ENCODE measurements at places on chromosomes 13 and 19.
A peak's percentile ranks its signal among the peaks of the same experiment; 100 is the strongest.

GRCh38 chr13:41471785-41472184 lies 14.4 kb downstream of the RGCC start:
- no peak for DNase-seq

DNA sequence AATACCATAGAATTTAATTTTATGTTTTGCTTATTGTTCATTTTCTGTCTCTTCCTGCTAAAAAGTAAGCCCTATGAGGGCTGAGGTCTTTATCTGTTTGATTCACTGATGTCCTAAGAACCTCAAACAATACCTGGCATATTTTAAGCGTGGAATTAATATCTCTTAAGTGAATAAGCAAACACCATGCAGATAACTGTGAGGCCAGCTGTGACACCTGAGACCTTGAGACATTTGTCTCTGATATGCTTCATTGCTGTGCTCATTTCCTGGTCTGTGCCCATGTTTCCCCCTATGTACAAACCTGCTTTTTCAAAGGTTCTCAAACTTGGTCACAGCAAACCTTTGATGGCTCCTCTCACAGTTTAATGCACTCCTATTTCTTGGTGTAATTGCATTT lies 254.6 kb downstream of the COG6 start:
- no peak for DNase-seq

DNA sequence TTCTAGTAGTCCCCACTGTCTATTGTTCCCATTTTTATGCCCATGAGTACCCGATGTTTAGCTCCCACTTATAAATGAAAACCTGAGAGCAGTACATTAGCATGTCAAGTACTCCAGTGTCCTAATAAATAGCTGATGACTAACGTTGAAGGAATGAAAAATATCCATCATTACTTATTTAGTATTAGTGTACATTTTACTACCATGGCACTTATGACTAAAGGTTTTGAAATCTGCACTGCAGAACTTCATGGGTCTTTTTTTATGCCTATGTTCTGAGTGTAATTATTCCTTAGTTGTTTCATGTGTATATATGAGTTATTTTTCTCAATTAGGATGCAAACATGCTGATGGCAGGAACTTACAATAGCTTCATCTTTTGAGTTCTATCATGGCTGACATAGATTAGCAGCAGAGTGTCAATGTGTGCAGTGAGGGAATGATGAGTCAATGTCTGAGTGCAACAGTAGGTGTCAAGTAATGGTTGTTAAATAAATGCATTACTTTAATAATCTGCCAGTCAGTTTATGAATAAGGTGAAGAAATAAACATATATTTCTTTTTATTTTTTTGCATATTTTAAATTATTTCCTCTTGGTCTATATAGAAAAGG lies 188.4 kb downstream of the ITGBL1 start:
- DNase-seq: no peak

GRCh38 chr13:25584087-25584486 lies 212.3 kb downstream of the ATP8A2 start:
- DNase-seq: no peak

DNA sequence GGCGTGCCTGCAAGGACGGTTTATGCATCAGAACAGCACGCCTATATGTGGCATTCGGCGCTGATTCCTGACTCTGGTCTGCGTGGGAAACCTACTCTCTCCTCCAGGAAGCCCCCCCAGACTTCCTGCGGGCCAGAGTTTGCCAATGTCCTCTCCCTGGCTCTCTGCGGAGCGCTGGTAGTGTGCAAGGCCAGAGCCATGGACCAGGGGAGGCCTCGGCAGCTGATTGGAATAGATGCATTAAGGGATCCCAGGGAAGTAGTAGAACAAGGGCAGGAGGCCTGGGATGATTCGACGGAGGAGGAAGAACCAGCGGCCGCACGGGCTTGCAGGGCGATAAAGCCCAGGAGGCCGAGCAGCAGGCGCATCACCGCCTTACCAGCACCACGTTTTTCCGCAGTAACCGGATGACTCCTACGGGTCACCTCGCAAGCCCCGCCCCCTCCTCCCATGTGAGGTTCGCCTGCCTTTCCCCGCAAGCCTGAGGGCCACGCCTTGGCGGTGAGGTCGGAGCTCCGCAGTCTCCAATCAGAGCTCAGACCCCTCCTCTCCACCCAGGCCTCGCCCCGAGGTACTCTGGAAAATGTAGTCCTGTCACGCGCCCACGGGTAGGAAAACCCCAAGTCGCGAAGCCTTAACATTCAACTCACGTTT lies 5.0 kb downstream of the CLEC11A start:
- DNase-seq: peak; percentile 60

- no peak for DNase-seq
Observed at GRCh38 chr19:58518256-58519086, 1.1 kb downstream of the ZBTB45 start.

- DNase-seq: no peak
Observed at GRCh38 chr13:25422153-25422552, 50.4 kb downstream of the ATP8A2 start.

DNA sequence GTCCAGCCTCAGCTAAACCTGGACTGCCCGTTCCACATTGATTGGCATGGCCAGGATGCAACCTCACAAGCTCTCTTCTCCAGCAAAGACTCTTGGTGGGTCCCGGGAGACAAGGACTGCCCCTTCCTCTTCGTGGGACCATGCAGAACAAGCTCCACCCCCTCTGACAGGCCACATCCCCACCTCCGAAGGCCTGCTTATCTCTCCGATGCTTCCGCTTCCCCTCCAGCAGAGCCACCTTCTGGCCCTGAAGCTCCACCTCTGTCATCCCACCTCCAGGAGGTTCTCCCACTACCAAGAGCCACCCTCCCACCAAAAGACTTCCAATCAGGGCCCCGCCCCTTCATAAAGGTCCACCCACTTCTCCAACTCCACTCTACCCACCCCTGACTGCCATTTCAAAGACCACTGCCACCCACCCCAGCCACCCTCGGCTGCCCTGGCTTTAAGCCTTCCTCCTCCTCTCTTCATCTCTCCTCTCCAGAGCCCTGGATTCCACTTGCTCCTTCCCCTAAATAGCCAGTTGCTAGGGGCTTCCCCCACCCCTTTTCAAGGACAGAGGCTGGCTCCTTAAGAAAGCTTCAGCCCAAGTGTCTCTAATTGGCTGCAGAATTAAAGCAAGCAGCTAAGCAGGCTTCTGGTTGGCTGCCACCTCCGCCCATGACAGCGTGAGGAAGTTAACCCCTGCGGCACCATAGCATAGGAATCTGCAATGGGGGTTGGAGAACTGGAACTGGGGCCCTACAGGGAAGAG lies 9.9 kb downstream of the LRFN1 start:
- no peak for DNase-seq

- DNase-seq: no peak
Observed at GRCh38 chr13:32936716-32937115, 79.5 kb upstream of the KL start.

DNA sequence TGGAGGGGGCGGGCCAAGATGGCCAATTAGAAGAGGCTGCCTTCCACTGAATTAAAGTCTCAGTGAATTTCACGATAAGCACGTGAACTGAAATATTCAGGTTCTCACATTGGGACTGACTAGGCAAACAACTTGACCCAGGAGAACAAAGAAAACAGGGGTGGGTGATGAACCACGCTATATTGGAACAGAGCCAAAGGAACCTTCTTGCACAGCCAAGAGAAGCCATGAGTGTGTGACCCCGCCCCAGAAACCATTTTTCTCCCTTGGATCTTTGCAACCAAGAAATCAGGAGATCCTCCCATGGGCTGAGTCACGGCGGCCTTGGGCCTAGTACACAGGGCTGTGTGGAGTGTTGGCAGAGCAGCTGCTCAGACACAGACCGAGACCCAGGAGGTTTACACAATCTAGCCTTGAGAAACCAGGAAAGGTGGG lies 36.8 kb downstream of the ERICH4 start:
- DNase-seq: no peak

All from stimulated activated CD4-positive, alpha-beta T cell treated with anti-CD3 and anti-CD28 coated beads, Interleukin-12 subunit alpha, Interleukin-12 subunit beta, amount 100 ng/mL, for 24 hours (primary cell).